ENCODE measurements at places on chromosomes 13 and 19. TPM values are rescaled to one million over a fixed set of nuclear protein-coding genes. Genes with fewer than 3 reads are reported as not detected.

Gene PROZ
- not detected for total RNA-seq

Gene TRPM4
- total RNA-seq = not detected

Gene ZNF615
- 17.2 TPM for total RNA-seq

Gene KCNN1
- total RNA-seq = not detected

Gene C19orf81
- not detected for total RNA-seq

Gene LHB
- total RNA-seq = not detected

Gene HPN
- not detected for total RNA-seq

Gene CHAMP1
- total RNA-seq = 10.8 TPM

Gene ZNF560
- total RNA-seq = not detected

Gene KRTDAP
- not detected for total RNA-seq

Gene ZNF283
- total RNA-seq = 1.3 TPM

Gene TPTE2
- total RNA-seq = not detected

Gene CYP2A6
- not detected for total RNA-seq

Gene CYP4F3
- not detected for total RNA-seq

Gene SIGLECL1
- not detected for total RNA-seq

Gene CCDC194
- 0.79 TPM for total RNA-seq

Gene SLC7A9
- not detected for total RNA-seq

Gene KLK1
- total RNA-seq = not detected

Gene IGFL1
- total RNA-seq = not detected

Gene PEG3
- total RNA-seq = 0.33 TPM

Gene HSD17B14
- 1.1 TPM for total RNA-seq

Gene ZNF878
- not detected for total RNA-seq

Gene OR7C1
- not detected for total RNA-seq

Gene POSTN
- total RNA-seq = not detected

Gene ZNF546
- 1.6 TPM for total RNA-seq

Gene NLRP12
- not detected for total RNA-seq

Gene CD177
- total RNA-seq = not detected

Gene SAE1
- 22.4 TPM for total RNA-seq

Gene DMKN
- 1.9 TPM for total RNA-seq

Gene IGFLR1
- total RNA-seq = 38.2 TPM

Gene DHPS
- 100 TPM for total RNA-seq

Gene ZNF823
- total RNA-seq = 2.8 TPM

Gene PET100
- total RNA-seq = 188 TPM

Gene FCGBP
- total RNA-seq = 31.9 TPM

Gene NXNL1
- not detected for total RNA-seq

Gene ZNF845
- 10.9 TPM for total RNA-seq

Gene ELOF1
- 41.0 TPM for total RNA-seq

Gene ECSIT
- 31.1 TPM for total RNA-seq

Gene SYDE1
- total RNA-seq = not detected

Gene ZNF296
- 3.4 TPM for total RNA-seq

Gene CEACAM20
- total RNA-seq = not detected

Gene EHD2
- total RNA-seq = not detected

Gene MCF2L
- 15.0 TPM for total RNA-seq

Gene KLF1
- not detected for total RNA-seq

Gene ZNF507
- total RNA-seq = 28.4 TPM

Gene ZNF562
- 16.5 TPM for total RNA-seq

Gene CYP2S1
- total RNA-seq = 0.39 TPM

Gene ZNF625
- 0.19 TPM for total RNA-seq

Gene ZNF382
- total RNA-seq = 4.6 TPM

Gene SACS
- 11.2 TPM for total RNA-seq

Gene RAB3D
- 1.9 TPM for total RNA-seq

Gene TMEM150B
- total RNA-seq = not detected

Gene CEACAM5
- total RNA-seq = not detected

Gene N4BP2L1
- 53.2 TPM for total RNA-seq

Gene NALCN
- not detected for total RNA-seq

Gene IGFL4
- total RNA-seq = not detected
